ENCODE measurements at places on chromosomes 11 and 22.

DNA sequence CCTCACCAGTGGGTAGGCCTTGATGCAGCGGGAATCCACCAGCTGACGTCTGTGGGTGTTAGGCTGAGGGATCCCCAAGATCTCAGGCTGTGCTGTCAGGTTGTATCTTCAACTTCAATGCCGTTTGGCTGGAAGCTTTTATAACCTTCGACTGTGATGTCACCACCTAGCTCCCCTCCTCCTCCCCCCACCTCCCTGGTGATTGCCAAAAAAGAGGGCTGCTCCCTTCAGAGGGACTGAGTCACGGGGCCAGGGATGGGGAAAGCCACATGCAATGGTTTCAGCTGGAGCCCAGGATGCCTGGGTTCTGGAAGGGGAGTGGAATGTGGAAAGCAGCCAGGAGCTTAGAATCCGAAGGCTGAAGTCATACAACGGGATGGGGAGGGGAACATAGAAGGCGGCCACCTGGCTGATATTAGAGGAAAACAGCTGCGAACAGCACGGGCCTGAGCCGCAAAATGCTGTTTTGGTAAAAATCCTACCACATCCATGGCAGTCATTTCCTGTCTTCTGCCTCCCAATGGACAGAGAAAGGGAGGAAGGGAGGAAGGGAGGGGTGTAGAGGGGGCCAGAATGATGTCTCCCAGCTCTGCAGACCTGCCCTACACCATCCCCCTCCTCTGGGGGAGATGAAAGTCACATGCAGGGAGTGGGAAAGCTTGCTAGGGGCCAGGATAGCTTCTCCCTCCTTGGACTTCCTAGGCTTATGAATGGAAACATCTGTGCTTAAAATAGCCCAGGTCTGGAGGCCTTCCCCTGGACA lies at the start of gene LRRN4CL:
LRRN4CL (minus strand) TSS at position 110 of the 763 bp plus-strand sequence. CDS start 1,022 bp downstream, outside the sequence.
- no peak for DNase-seq

- no peak for DNase-seq
These were observed 98.5 kb downstream of the RASSF10 start for GRCh38 chr11:13107544-13108044.

GRCh38 chr11:125958872-125959400 lies 13.1 kb downstream of the VSIG10L2 start:
- DNase-seq = no peak

DNA sequence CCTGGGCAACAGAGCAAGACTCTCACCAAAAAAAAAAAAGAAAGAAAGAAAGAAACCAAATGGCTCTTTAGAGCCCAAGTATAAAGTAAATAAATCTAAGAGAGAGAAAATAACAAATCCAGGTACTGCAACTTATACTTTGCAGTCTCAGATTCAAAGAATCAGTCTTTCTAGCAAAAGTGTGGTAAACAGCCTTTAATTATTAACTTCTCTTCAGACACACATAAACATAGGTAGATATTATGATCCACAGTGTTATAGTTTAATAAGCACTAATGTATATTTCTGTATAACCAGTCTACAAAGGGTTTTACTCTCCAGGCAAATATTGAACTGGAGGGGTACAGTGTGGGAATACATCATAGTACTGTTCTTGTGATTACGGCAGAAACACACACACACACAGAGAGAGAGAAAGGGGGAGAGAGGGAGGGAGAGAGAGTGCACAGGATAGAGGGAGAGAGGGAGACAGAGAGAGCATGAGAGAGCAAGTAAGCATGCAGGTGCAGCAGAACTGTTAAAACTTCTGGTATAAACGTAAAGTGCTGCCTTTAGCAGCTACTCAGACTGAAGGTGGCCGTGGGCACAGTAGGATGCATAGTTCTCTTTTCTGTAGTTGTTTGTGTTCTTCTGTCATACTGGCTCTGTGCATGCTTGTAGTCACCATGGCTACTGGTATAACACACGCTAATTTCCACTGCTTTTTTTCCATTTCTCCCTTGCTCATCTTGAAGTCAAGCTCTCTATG lies 32.3 kb downstream of the MTMR2 start:
- no peak for DNase-seq

DNA sequence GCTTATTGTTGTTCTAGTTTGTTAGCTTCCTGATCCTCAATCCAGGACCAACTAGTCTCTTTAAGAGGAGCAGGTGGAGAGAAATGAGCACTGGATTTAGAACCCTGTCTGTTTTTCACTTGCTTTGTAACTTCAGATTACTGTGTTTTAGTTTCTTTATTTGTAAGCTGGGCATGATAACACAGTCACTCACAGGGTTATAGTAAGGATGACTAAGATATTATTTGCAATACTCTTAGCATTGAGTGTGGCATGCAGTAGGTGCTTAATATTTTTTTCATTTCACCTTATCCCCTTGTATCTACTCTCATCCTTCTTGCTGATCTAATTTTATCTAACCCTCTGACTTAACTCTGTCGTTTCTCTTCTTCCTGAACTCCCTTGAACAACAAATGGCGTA lies 33.8 kb downstream of the DNHD1 start:
- no peak for DNase-seq

DNA sequence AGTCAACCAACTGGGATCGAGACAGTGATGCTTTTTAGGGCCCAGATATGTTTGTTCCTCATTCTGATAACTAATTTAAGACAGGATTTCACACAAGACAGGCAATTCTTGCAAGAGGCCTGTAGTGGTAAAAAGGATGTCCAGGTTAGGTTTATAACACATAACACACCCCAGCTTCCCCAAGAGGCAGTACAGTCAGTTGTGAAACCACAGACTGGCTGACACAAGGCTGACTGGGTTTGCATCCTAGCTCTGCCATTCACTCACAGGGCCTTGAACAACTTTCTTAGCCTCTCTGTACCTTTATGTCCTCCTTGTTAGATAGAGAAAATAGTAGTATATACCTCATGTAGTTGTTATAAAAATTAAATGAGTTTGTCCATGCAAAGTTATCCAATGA lies 55.0 kb upstream of the PTH start:
- DNase-seq = no peak

DNA sequence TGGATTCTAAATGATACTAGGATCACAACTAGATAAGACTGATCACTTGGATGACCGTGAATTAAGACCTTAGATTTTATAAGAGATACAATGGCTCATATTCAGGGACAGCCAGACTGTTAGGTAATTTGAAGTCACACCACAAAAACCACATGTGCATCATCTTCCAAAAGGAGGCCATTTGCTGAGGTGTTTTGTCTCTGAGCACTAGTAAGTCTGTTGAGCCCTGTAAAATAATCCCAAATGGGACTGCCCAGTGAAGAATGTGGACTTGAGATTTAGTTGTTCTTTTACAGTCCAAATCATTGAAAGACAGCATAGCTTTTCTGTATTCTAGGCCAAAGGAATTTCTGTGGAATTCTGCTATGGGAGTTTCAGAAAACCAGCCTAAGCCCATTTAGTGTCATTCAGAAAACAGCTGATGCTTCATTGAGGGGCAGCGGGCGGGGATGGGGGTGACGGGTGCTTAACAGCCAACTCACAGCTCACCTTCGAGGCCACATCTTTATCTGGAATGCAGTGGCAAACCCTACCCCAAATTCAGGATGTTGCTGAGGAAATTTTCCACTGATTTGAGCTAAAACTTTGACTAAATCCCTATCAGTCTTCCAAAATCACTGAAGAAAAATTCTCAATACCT lies 80.1 kb upstream of the BIRC3 start:
- no peak for DNase-seq

- no peak for DNase-seq
These were observed 46.8 kb upstream of the KCNQ1OT1 start for GRCh38 chr11:2746401-2747247.

GRCh38 chr11:64032050-64032449 lies 3.7 kb upstream of the FLRT1 start:
- no peak for DNase-seq

DNA sequence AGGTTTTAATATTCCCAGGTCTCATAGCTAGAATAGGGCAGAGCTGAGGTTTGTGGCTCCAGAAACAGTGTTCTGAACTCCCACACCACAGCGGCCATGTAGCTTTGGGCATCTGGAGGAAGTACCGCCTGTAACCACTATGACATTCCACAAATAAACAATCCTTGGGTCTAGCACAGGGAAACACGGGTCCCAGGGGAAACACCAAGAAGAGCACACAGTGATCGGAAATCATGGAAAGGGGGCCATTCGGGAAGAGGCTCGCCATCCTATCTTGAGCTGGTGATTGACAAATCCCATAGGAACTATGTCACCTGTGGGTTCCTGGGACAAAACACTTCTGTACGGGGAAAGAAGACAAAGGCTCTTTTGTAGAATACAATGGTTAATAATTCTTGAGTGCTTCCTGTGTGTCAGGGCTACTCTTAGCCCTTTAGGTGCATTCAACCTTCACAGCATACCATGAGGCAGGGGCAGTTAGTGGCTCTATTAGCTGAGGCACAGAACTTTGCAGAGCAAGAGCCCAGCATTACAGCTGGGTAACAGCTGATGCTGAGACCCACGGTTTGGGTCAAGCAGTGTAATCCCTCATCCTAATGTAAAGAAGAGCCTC lies 514.2 kb downstream of the NTM start:
- DNase-seq = no peak

DNA sequence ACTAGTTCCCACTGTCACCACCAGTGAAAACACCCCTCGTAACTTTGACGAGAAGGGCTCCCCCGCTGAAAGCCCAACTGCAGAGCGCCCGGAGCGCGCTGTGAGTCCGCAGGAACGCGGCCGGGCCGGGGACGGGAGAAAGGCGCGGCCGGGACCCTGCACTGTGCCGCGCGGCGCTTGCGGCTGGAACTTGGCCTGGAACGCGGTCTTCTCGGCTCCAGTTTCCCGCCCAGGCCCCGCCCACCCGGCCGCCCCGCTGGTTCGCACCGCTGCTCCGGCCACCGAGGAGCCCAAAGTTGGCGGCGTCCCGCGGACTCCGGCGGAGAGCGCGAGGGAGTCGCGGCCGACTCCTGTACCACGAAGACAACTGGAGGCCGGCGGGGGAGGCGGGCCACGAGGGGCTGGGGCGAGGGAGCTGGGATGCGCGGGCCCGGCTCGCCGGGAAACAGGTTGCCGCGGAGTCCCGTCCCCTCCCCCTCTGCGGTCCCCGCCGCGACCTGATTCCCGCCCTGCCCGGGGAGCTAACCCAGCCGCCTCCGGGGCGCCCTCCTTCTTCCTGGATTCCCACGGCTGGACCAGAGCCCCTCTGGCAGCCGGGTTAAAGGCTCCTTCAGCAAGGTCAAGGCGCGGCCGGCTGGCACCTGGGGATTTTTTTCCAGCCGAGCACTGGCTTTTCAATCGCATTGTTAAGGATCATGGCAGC lies 3.4 kb downstream of the TENM4 start:
- no peak for DNase-seq

- no peak for DNase-seq
These were observed 252.7 kb downstream of the TMEM135 start for GRCh38 chr11:87290304-87290922.

DNA sequence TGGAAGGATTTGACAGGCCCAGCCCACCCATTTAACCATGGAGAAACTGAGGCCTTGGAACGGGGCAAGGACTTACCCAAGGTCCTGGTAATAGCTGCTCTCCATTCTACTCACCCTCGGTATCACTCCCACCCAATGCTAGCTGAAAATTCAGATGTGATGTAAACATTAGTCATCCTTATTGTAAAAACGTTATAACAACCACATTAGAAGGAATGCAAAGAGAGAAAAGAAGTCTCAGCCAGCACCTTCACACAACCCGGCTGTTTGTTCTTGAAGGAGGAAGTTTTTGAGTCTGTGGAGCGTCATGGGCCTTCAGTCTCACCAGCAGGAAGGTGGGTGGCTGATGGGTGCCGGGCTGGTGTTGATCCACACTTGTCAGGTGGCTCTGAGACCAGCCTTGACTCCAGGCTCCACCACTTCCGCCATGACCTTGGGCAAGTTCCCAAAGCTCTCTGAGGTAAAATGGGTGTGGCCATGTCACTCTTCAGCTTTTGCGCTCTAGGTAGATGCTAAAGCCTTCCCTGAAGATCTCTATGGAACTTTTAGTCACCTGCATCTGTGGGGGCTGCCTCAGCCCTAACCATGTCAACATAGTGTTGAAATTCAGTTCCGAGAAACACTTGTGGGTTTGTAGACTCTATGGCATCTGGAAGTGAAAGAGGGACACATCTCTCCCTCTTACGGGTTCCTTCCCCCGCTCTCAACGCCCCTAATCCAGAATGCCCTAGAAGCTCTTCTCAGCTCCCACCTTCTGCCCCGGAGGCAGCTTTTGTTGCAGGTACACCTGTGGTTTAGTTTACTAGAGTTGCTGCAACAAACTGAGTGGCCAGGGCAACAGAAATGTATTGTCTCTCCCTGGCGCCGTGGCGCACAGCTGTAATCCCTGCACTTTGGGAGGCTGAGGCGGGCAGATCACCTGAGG lies 14.8 kb downstream of the CD6 start:
- peak; percentile 93 for DNase-seq

GRCh38 chr22:17794726-17795542 lies 20.7 kb upstream of the BID start:
- DNase-seq = no peak

GRCh38 chr11:31620434-31620833 lies 110.9 kb downstream of the ELP4 start:
- DNase-seq = no peak

GRCh38 chr11:23564370-23564769 lies 704.1 kb upstream of the CCDC179 start:
- DNase-seq = no peak

DNA sequence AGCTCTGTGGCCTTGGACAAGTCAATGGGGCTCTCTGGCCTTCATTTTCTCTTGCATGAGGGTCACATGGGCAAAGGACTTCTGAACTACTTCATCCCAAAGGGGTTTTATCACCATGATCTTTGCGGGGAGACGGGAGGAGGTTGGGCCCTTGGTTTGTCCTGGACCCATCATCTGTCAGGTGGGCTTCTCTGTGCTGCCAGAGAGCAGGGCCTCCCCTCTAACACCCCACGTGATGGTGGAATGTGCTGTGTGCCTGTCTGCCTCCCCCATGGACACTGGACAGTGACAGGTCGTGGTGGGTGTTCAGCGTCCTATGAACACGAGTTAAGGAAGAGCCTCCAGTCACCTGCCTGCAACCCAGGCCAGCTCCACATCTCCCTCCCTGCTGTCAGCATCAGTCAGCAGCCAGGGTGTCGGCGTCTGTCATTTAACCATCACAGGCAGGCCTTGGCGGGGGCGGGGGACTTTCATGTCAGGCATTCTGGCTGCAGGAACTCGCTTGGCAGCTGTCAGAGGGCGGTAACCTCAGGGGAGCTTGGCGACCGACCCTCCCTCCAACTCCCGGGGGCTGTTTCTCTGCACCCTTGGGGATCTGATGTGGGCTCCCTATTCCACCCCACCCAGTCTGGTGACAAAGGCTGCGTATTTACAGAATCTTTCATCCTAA lies 2.6 kb upstream of the SUN2 start:
- DNase-seq = peak; percentile 80

DNA sequence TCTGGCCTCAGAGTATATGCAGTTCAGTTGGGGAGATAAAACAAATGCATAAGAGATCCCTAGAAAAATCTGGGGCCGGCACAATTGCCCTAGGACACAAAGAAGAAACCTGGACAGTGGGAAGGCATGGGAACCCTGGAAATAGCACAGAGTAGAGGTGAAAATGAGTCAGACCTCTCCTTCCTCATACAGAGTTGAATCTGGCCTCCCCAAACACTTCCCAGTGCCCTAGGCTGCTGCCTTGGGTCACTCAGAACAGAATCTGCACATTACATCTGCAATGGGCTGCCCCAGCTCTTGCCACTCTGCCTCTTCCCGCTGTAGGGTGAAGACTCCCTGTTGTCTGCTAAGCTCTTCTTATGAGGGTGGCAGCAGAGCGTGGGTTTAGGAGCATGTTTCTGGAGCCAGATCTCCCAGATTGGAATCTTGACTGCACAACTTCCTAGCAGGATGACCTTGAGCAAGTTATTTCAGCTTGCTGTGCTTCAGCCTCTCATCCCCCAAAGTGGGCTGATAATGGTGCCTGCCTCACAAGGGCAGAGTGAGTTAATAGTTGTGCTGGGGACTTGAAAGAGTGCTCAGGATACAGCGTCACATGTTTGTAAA lies 47.1 kb upstream of the NECTIN1 start:
- DNase-seq = no peak

All from stimulated activated CD4-positive, alpha-beta T cell treated with anti-CD3 and anti-CD28 coated beads, Interleukin-4, amount 100 ng/mL, for 24 hours (primary cell).